CD4-positive, alpha-beta memory T cell (primary cell): ENCODE measurements at places on chromosomes 16 and 17. TPM values are rescaled to one million over a fixed set of nuclear protein-coding genes. Genes with fewer than 3 reads are reported as not detected.

SLC12A3 gene
- polyA plus RNA-seq, result not detected

- no peak overlapping the region for H3K4me3 ChIP-seq
- no peaks in the 10 kb centered on the region for H3K4me1 ChIP-seq
- no peaks in the 10 kb centered on the region for H3K36me3 ChIP-seq
Measured at GRCh38 chr17:66920435-66920834, 44.1 kb upstream of the CACNG4 start.

- no peak overlapping the region for H3K4me3 ChIP-seq
- no peaks in the 10 kb centered on the region for H3K27me3 ChIP-seq
- DNase-seq, result no peak
- H3K4me1 ChIP-seq, result peaks cover 5% of the 10 kb centered on the region
- no peak overlapping the region for H3K27ac ChIP-seq
- H3K36me3 ChIP-seq, result peaks cover 14% of the 10 kb centered on the region
Measured at GRCh38 chr17:76034428-76035350, 7.6 kb upstream of the EVPL start.

MT1F gene
- polyA plus RNA-seq, result 12.0 TPM

SEPTIN1 gene
- polyA plus RNA-seq, result 210 TPM

KCNG4 gene
- not detected for polyA plus RNA-seq

AOC2 gene
- not detected for polyA plus RNA-seq

GRCh38 chr16:81469710-81470535, 25.3 kb downstream of the CMIP start:
- H3K4me1 ChIP-seq, result peaks cover 81% of the 10 kb centered on the region
- H3K27ac ChIP-seq, result peak overlapping the region; percentile 48
- peak overlapping the region; percentile 48 for H3K4me3 ChIP-seq
- H3K27me3 ChIP-seq, result no peaks in the 10 kb centered on the region
- DNase-seq, result peak; percentile 67
- no peaks in the 10 kb centered on the region for H3K36me3 ChIP-seq

DNA sequence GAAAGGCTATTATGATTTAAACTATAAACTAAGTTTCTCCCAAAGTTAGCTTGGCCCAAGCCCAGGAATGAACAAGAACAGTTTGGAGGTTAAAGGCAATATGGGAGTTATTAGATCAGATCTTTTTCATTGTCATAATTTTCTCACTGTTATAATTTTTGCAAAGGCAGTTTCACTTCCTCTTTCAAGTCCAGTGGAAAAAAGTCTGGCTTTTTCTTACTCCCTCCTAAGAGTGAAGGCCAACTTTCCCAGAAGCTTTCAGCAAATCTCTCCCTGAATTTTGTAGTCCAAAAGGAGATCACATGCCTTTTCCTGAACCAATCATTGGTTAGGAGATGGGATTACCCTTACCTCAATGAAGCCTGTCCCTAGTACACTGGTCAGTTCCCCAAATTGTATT, 9.1 kb upstream of the BLMH start:
- no peak overlapping the region for H3K4me3 ChIP-seq
- no peak overlapping the region for H3K27ac ChIP-seq
- H3K36me3 ChIP-seq, result no peaks in the 10 kb centered on the region
- no peaks in the 10 kb centered on the region for H3K27me3 ChIP-seq

PHOSPHO1 gene
- polyA plus RNA-seq, result 0.10 TPM

PROCA1 gene
- 1.4 TPM for polyA plus RNA-seq

IL21R gene
- polyA plus RNA-seq, result 18.4 TPM

TIMP2 gene
- not detected for polyA plus RNA-seq

DNA sequence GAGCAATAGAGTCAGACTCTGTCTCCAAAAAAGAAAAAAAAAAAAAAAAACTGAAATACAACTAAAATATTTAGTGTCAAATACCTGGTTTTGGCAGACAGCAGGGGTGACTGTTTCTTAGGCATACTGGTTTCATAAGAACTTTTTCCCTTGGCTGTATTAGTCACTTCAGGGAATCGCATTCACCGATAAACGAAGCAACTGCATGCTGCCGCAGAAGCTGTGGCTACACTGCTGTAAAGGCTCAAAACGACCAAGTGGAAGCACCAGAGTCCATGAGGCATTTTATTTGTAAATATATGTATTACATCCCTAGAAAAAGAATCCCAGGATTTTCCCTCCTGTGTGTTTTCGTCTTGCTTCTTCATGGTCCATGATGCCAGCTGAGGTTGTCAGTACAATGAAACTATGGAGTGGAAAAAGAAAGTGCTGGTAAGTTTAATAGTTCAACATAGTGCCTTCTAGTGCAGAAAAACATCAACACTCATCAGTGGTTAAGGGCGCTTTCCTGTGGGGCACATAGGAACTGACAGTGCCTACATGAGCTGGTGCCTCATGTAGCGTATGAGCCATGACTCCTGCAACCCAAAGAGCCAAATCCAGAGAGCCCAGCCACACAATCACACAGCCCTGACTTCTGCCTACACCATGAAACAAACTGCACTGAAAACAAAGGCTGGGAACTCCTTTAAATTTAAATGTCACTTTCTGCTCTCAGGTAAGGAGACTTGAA, 7.3 kb downstream of the RPS15A start:
- no peak for DNase-seq
- no peak overlapping the region for H3K4me3 ChIP-seq
- H3K36me3 ChIP-seq, result peaks cover 47% of the 10 kb centered on the region
- H3K27me3 ChIP-seq, result no peaks in the 10 kb centered on the region

TBC1D3D gene
- not detected for polyA plus RNA-seq

GRCh38 chr17:51814521-51814920, 344.0 kb downstream of the CA10 start:
- DNase-seq, result no peak
- H3K4me1 ChIP-seq, result peaks cover 13% of the 10 kb centered on the region
- no peaks in the 10 kb centered on the region for H3K36me3 ChIP-seq
- no peaks in the 10 kb centered on the region for H3K27me3 ChIP-seq

NTN1 gene
- 0.02 TPM for polyA plus RNA-seq

GRCh38 chr17:79813297-79814126, 16.6 kb upstream of the CBX8 start:
- H3K27me3 ChIP-seq, result peaks cover 44% of the 10 kb centered on the region
- no peak overlapping the region for H3K4me3 ChIP-seq
- H3K4me1 ChIP-seq, result peaks cover 46% of the 10 kb centered on the region

DNA sequence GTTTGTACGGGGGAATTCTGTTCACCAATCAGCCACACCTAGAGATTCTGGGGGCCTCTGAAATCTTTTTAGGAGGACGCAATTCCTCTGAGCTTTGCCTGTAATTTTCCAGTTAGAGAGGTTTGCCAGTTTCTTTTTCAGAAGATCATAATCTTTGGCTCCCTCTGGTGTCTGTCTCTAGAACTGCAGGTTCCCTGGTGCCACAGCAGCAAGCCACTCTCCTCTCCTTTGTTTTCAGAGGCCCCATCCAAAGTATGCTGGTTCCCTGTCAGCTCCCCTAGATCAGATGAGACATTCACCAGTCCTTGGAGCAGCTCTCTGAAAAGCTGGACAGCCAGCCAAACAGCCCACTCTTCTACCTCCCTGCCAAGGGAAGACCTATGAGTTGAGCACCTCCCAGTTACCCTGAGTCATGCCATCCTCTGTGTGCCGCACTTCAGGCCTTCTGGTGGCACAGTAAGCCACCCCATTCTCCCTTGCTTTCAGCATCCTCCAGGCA, 36.1 kb downstream of the RNF112 start:
- no peaks in the 10 kb centered on the region for H3K4me1 ChIP-seq
- no peaks in the 10 kb centered on the region for H3K27me3 ChIP-seq
- no peak overlapping the region for H3K27ac ChIP-seq
- peak; percentile 75 for DNase-seq

DNA sequence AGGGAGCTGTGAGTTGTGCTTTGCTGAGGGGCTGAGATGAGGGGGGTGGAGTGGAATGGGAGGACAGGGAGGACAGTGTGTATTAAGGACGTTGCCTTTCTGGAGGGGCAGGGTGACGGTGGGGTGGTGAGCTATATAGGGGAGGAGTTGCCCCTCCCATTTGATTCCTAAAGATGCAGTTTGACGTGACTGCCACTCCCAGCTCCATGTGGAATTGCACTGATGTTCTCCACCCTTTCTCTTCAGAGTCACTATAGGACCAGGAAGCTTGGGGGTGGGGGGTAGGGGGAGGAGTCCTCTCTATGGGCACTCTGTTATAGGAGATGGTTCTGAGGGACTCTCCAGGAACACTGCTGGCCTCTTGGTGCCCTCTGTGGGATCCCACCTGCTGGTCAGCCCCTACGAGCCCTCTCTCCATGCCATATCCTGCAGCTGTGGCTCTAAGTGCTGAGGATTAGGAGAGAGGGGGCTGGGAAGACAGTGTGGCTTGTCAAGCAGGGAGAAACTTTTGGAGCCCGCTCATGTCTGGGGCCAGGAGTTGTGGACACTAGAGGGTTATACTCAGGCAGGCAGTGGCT, 3.8 kb upstream of the NGFR start:
- no peak for DNase-seq
- H3K4me1 ChIP-seq, result peaks cover 15% of the 10 kb centered on the region
- H3K4me3 ChIP-seq, result no peak overlapping the region
- no peak overlapping the region for H3K27ac ChIP-seq
- H3K27me3 ChIP-seq, result peaks cover 13% of the 10 kb centered on the region

CACNA1G gene
- polyA plus RNA-seq, result not detected

DNA sequence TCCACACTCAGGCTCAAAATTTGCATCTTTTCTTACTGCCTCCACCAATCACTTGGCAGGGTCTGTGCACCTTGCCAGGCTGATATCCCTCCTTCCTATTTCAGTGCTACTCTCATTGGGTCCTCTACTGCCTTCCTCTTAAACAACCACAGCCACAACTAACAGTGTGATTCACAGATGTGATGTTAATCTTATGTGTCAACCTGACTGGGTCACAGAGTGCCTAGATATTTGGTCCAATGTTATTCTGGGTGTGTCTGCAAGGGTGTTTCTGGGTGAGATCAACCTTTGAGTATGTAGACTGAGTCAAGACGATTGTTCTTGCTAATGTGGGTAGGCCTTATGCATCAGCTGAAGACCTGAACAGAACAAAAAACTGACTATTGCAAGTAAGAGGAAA, 51.3 kb upstream of the IRX6 start:
- H3K36me3 ChIP-seq, result no peaks in the 10 kb centered on the region
- H3K4me1 ChIP-seq, result no peaks in the 10 kb centered on the region
- no peak for DNase-seq
- no peak overlapping the region for H3K4me3 ChIP-seq
- H3K27me3 ChIP-seq, result no peaks in the 10 kb centered on the region

- H3K4me1 ChIP-seq, result no peaks in the 10 kb centered on the region
- no peak for DNase-seq
- no peak overlapping the region for H3K4me3 ChIP-seq
- H3K27me3 ChIP-seq, result no peaks in the 10 kb centered on the region
- H3K36me3 ChIP-seq, result no peaks in the 10 kb centered on the region
Measured at GRCh38 chr17:15112846-15113617, 152.1 kb downstream of the PMP22 start.

DNA sequence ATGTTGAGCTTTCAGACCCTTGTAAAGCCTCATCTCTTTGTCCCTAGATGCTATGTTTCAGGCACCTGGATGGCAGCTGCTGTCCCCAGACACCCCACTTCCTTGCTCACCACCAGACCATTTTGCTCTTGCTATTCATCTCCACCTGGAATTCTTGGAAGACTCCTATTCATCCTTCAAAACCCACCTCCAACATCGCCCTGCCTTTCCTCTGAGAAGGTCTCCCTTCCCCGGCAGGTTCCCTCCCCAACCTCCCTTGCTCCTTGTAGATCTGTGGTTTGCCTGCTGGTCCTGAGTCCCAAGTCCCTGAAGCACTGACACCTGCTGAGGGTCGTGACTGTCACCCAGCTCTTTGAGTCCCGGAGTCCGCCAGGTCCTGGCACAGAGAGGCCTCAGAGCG, 9.9 kb downstream of the ZNF469 start:
- H3K27me3 ChIP-seq, result no peaks in the 10 kb centered on the region
- no peaks in the 10 kb centered on the region for H3K4me1 ChIP-seq
- no peak for DNase-seq
- H3K4me3 ChIP-seq, result no peak overlapping the region
- H3K27ac ChIP-seq, result no peak overlapping the region
- H3K36me3 ChIP-seq, result no peaks in the 10 kb centered on the region

DNA sequence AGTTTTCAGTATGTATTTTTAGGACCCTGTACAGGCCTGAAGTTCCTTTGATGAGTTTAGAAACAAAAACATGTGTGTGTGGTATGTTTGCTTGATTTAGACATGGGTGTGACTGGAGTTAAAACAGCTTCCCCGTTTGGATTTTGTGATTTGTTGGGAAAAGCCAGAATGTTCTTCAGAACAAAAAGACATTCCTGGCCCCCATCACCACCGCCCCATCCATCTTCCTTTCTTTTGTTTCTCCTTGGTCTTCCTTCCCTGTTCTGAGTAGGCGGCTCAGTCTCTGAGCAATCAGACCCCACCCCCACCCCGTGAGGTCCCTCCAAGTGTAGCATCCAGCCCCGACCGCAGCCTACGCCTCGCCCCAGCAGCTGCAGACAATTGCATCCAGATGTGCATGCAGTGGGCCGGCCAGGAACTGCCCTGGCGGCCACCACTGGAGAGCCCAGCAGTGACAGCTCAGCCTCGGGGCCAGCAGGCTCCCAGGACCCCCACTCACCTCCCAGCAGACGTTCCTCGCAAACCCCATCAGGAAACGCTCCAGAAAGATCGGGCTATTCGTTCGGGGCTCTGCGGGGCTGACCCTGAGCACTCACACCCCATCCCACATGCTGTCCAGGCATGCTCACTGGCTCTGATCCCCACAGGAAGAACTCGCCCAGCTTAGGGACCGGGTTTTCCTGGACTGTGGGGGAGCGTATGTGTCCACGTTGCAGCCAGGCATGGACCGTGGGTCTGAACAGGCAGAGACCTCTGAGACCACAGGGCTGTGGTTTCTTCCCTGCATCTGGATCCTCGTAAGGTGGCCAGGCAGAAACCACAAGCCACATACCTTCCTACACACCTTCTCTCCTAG, 99.8 kb upstream of the CDH5 start:
- H3K4me1 ChIP-seq, result peaks cover 3% of the 10 kb centered on the region
- no peaks in the 10 kb centered on the region for H3K27me3 ChIP-seq
- DNase-seq, result no peak
- no peak overlapping the region for H3K4me3 ChIP-seq
- H3K36me3 ChIP-seq, result no peaks in the 10 kb centered on the region
- H3K27ac ChIP-seq, result no peak overlapping the region

- H3K36me3 ChIP-seq, result no peaks in the 10 kb centered on the region
- DNase-seq, result no peak
- H3K27me3 ChIP-seq, result no peaks in the 10 kb centered on the region
- H3K4me1 ChIP-seq, result no peaks in the 10 kb centered on the region
Measured at GRCh38 chr17:72733619-72734282, 358.7 kb downstream of the SLC39A11 start.

KIF18B gene
- polyA plus RNA-seq, result not detected

DNA sequence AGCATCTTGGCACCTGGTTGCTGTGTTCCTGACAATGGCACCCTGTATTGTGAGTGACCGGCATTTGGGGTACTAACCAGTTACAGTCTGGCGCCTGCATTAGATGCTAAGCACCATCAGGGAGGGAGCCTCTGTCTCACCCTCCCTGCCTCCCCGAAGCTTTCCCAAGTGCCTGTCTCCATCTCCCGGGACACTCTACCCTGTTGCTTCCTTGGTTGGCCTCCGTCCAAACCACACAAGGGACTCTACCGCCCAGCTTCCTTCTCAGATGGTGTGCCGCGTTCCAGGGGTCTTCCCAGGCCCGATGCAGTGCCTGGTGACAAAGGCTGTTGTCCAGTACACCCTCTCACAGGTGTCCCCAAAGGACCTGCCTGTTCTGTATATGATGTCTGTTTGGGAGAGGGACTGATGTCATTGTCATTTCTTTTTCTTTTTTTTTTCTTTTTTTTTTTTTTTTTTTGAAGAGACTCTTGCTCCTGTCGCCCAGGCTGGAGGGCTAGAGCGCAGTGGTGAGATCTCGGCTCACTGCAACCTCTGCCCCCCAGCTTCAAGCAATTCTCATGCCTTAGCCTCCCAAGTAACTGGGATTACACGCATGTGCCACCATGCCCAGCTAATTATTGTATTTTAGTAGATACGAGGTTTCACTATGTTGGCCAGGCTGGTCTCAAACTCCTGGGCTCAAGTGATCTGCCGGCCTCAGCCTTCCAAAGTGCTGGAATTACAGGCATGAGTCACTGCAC, 6.7 kb downstream of the SNN start:
- no peak for DNase-seq
- peaks cover 26% of the 10 kb centered on the region for H3K36me3 ChIP-seq
- H3K4me1 ChIP-seq, result peaks cover 54% of the 10 kb centered on the region
- no peak overlapping the region for H3K27ac ChIP-seq
